Esophagus mucosa (tissue), 1 donor: ENCODE measurements at places on chromosomes 2 and 18. TPM values are rescaled to one million over a fixed set of nuclear protein-coding genes. Genes with fewer than 3 reads are reported as not detected.
A peak's percentile ranks its signal among the peaks of the same experiment; 100 is the strongest.

The RGPD4 gene
- total RNA-seq = not detected

The EPAS1 gene
- 89.5 TPM for total RNA-seq

The FBXO36 gene
- 1.8 TPM for total RNA-seq

The RBM43 gene
- 3.1 TPM for total RNA-seq

The DUSP19 gene
- total RNA-seq = 1.2 TPM

The TCF4 gene
- 25.1 TPM for total RNA-seq

The SNED1 gene
- total RNA-seq = 3.9 TPM

The AKAIN1 gene
- total RNA-seq = not detected

- ATAC-seq = no peak
Measured at GRCh38 chr2:236856848-236857235, 228.8 kb upstream of the COPS8 start.

GRCh38 chr2:100820273-100820522, 259 bp downstream of the NPAS2 start:
- ATAC-seq = no peak

GRCh38 chr2:135876066-135876711, at the start of gene MCM6:
TSS of gene MCM6 (minus strand) at chr2:135876443. CDS start at chr2:135876365, 78 bp downstream.
- peak; percentile 100 for ATAC-seq

DNA sequence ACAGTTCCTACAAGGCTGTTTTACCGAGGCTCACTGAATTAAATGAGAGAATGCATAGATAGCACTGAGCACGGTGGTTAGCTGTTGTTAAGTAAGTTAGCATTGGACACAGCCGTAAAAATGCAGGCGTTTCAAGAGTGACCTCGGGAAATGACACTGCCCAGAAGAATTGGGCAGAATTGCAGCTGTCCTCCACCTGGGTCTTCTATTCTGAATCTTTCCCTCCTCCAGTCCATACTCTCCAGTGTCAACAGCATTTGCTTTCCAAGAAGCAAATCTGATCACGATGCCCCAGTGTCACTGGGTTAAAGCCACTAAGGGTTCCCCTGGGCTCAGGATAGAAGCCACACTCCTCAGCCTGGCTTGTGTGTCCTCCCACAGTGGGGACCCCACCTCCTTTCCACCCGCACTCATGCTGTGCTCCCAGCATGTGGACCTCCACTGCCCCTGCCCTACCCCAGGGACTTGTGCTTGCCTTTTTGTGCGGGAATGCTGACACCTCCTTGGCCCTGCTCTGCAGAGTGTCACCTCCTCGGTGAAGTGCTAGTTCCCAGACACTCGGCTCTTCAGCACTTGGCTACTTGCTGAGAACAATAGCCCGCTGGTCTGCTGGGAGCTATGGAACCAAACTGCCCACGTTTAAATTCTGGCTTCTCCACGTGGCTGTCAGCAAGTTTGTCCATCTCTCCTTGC, 135.0 kb downstream of the ANTXR1 start:
- ATAC-seq = no peak

- no peak for ATAC-seq
Measured at GRCh38 chr2:193701484-193701883, 1506.8 kb upstream of the TMEFF2 start.

GRCh38 chr2:9178904-9179571, 27.6 kb upstream of the ASAP2 start:
- ATAC-seq = peak; percentile 92

DNA sequence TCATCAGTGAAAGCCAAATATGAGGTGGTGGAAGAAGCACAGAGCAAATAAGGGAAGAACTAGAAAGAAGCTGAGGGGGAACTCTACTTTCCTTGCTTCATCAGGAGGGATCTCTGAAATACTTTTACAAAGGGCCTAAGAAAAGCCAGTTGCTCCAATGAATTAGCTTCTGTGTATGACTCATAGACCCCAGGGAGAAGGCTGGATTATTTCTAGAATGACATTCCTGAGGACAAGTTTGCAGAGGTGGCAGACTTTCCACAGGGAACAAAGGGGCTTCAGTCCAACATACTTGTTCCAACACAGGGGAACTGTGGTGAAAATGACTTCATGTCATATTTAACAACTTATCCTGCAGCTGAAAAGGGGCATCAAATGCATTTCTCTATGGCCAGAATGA, 29.0 kb downstream of the DOK1 start:
- no peak for ATAC-seq

- peak; percentile 54 for ATAC-seq
Measured at GRCh38 chr2:38509314-38509946, 93.3 kb downstream of the HNRNPLL start.

DNA sequence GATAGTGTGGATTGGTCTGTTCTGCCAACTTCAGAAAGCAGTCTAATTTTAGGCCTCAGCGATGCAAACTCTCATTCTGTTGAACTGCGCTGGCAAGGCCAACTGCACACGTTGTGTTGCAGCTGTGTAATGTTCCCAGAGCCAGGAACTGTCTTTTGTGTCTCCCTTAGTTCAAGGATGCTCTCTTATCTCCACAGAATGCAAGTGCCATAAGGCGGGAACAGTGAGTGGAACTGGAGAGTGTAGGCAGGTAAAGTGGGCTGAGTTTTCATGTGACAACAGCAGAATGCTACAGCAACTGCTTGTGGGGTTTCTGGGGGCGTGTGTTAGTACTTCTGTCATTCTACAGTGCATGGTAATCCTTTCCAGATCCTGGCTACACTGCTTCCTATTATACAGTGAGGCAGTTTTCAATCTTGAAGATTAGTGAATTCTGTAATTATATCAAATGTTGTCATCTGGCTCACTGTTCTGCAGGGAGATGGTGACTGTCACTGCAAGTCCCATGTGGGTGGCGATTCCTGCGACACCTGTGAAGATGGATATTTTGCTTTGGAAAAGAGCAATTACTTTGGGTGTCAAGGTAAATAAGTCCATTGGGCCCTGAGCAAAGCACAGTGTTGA, 125.8 kb downstream of the LAMA3 start:
- ATAC-seq = no peak

DNA sequence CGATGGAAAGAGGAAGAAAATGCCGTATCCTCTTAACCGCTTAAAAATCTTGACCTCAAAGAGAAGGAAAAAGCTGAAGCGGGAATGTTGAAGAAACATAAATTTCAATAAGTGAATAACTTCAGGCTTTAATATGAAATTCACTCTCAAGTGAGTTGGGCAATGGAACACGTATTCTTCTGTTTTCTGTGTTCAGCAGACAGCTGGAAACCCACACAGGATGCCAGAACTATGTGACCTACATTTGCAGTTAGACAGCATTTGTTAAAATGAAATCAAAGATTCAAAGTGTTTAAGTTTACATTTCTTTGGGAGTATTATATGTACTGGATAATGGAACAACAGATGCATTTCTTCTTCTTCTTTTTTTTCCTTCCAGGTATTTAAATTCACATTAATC, 80.5 kb upstream of the SPATS2L start:
- no peak for ATAC-seq

- ATAC-seq = peak; percentile 47
Measured at GRCh38 chr18:70044632-70045031, 97.0 kb upstream of the CD226 start.

DNA sequence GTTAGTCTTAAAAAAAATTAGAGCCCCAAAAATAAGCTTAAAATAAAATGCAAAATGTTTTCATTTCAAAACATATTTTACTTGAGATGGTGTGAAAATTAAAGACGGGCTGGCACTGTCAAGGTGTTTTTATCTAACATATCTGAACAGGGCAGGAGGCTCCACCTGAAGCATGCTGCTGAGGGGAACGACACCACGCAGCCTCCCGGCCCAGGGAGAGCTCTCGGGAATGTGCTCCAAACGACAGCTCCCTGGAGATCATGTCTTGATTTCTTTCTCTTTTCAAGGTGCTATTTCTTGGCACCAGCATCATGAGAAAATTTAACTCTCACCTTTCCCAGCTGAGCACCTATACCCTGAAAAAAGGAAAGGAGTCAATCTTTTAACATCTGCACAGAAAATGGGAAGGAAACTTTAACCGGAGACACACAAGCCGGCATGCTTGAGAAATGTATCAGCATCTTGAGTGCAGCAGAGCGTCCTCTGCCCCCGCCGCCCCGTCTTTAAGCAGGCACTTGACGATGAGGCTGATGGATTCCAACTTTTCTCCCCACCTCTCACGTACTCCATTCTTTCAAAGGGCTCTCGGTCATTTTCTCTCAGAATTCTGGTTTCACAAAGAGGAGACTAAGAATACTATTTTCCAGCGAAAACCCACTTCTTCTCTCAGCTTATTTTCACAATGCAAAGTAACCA, 56.6 kb downstream of the EIPR1 start:
- ATAC-seq = no peak
